ENCODE measurements at places on chromosomes 6 and 20.

DNA sequence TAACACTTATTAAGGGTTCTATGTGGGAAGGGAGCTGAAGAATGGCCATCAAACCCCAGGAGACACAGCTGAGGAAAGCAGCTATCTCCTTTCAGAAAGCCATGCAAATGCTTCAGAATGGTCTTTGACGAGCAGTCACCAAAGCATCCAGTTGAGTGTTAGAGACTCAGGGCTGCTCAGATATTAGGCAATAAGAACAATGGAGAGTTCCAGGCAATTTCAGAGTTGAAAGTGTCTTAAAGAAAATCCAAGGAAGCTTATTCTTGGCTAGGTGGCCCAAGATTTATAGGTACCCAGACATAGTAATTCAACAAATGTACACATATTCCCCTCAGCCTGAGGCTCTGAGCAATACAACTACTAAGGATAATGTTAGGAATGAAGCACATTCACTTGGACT, 180.1 kb upstream of the SOX4 start:
- ATAC-seq, result no peak

DNA sequence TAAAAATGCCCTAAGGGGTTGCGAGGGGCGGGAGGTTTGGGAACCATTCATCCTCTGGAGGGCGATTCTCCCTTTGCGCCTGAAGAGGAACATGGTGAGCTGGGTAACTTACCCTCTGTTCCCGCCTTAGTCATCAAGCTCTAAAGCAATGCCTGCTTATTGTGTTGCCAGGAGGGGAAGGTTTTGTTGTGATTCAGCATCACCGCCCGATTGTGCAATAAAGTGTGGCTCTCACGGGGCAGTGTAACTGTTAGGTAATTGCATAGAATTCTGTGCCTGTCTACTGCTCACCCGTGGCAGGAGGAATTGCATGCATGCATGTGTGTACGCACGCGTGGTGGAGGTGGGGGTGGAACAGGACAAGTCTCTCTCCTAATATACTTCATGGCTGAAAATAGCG, 95.5 kb upstream of the AGPAT4 start:
- peak; percentile 69 for ATAC-seq

- ATAC-seq, result no peak
These were observed 32.6 kb downstream of the MRPL14 start for GRCh38 chr6:44094403-44095242.

- no peak for ATAC-seq
These were observed 84.1 kb downstream of the PRDM1 start for GRCh38 chr6:106170030-106170791.
